ENCODE measurements at places on chromosomes 12 and 14.

DNA sequence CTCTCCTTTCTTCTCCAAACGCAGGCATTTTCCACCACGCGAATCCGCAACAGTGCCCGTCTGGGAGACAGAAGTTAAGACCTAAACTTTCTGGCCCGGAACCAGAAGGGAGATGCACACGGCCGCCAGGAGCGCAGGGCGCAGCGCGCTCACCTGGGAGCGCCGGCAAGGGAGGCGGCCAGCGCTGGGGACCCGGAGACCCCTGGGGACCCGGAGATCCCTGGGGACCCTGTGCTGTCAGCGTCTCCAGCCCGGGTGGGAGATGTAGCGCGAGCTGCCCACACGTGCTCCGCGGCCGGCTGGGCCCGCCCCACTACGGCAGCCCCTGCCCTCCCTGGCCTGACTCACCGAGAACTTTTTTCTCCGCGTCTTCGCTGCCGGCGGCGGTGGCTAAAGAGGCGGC is 620 bp downstream of the YBX3 start:
- H3K27ac ChIP-seq: peak overlapping the region; percentile 99
- H3K36me3 ChIP-seq: no peaks in the 10 kb centered on the region
- H3K4me1 ChIP-seq: peaks cover 17% of the 10 kb centered on the region
- peak overlapping the region; percentile 88 for H3K4me3 ChIP-seq
- no peaks in the 10 kb centered on the region for H3K27me3 ChIP-seq

GRCh38 chr14:81565441-81566290 is 32.0 kb upstream of the SEL1L start:
- no peaks in the 10 kb centered on the region for H3K36me3 ChIP-seq
- no peak overlapping the region for H3K4me3 ChIP-seq
- no peaks in the 10 kb centered on the region for H3K27me3 ChIP-seq
- peak; percentile 63 for DNase-seq
- H3K4me1 ChIP-seq: no peaks in the 10 kb centered on the region

DNA sequence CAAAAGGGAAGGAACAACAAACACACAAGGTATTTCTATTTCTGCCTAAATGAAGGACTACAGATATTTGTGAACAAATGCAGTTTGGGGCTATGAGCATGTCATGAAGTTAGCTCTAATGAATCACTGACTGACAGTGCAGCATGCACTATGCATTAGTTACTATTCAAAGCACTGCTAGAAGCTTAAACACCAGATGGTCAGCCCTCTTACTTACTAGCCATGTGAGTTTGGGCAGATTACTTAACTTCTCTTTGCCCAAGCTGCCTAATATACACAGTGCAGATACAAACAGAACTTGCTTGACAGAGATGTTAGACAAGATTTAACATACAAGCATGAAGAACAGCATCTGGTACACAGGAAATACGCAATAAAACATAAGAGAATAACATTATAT is 96.0 kb downstream of the ATXN2 start:
- no peaks in the 10 kb centered on the region for H3K4me1 ChIP-seq
- no peaks in the 10 kb centered on the region for H3K27me3 ChIP-seq
- H3K27ac ChIP-seq: no peak overlapping the region

- no peak for DNase-seq
- peaks cover 2% of the 10 kb centered on the region for H3K36me3 ChIP-seq
- peaks cover 4% of the 10 kb centered on the region for H3K4me1 ChIP-seq
- H3K27me3 ChIP-seq: no peaks in the 10 kb centered on the region
These were observed 4.9 kb downstream of the RFLNA start for GRCh38 chr12:124299628-124300388.

DNA sequence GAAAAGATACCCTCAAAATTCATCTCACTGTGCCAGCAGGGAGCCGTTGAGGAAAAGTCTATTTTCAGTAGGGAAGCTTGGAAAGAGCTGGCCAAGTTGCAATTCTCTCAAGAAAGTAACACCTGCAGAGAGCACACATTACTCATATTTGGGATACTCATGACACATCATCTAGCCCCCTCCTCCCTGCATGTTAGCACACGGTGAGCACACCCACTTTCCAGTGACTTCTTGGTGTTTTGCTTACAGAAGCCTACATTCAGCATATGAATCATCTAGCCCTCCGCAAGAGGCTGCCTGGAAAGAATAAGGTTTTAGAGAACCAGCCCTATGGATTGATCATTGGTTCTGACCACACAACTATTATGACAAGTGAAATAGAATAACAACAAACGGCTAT is 124.5 kb downstream of the PTPRO start:
- no peaks in the 10 kb centered on the region for H3K4me1 ChIP-seq
- no peaks in the 10 kb centered on the region for H3K36me3 ChIP-seq
- H3K27me3 ChIP-seq: no peaks in the 10 kb centered on the region
- H3K4me3 ChIP-seq: no peak overlapping the region
- H3K27ac ChIP-seq: no peak overlapping the region

DNA sequence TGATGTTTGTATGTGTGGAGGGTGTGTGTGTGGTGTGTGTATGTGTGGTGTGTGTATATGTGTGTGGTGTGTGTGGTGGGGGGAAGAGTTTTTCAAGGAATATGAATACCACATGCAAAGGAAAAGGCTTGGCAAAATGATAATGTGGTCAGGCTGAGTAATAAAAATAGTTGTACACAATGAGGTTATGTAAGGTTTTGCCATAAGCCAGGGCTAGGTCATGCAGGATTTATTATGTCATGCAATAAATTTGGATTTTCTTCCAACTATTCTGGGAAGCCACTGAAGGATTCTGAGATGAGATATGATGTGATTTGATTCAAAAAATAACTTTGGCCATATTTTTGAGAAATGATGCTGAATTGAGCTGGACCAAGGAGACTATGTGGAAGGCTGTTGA is 1191.6 kb upstream of the SEL1L start:
- DNase-seq: no peak
- H3K36me3 ChIP-seq: no peaks in the 10 kb centered on the region
- no peaks in the 10 kb centered on the region for H3K27me3 ChIP-seq
- H3K4me3 ChIP-seq: no peak overlapping the region

GRCh38 chr14:65101631-65102440 is 481 bp downstream of the MAX start:
- DNase-seq: peak; percentile 45
- peak overlapping the region; percentile 98 for H3K4me3 ChIP-seq
- H3K27ac ChIP-seq: peak overlapping the region; percentile 92
- peaks cover 5% of the 10 kb centered on the region for H3K27me3 ChIP-seq
- peaks cover 4% of the 10 kb centered on the region for H3K36me3 ChIP-seq

- no peaks in the 10 kb centered on the region for H3K4me1 ChIP-seq
- no peak within 1 kb of the TSS for H3K27ac ChIP-seq
- no peak for DNase-seq
- H3K27me3 ChIP-seq: no peaks in the 10 kb centered on the region
These were observed at the start of gene KRT73 for GRCh38 chr12:52618216-52618615. KRT73 (minus strand) TSS chr12:52618559; CDS start chr12:52618524, 35 bp downstream.

DNA sequence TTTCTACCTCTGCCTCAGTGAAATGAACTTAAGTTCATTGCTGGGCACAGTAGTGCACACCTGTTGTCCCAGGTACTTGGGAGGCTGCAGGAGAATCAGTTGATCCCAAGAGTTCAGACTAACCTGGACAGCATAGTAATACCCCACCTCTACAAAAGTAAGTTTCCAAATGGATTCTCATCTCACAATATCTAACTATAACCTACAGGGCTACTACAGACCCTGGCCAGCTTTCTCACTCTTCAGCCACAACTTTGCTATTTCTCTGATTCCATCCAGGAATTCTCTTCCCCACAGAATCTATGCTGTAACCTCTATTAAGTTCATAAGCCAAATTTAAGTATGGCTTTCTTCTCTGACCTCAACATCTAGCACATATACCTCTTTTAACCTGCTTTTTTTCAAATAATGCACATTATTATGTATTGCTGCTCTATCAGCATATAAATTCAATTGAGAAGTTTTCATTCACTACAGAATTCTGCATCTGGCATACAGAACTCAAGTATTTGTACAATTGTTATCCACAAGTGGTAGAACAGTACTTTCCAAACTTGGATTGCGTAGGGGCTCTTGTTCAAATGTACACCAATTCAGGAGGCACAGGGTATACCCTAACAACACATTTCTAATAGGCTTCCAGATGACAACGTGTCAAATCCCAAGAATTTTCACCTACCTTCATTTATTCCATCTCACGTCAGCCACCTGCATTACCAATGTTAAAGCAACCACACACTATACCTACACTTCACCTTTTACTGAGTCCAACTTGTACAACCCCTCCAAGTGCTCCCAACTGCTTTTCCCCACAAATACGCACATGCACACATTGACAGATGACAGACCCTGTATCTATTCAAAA is 3.8 kb downstream of the RPS29 start:
- no peak overlapping the region for H3K27ac ChIP-seq
- DNase-seq: no peak
- peaks cover 11% of the 10 kb centered on the region for H3K36me3 ChIP-seq
- H3K27me3 ChIP-seq: no peaks in the 10 kb centered on the region

- H3K27me3 ChIP-seq: no peaks in the 10 kb centered on the region
- H3K27ac ChIP-seq: no peak overlapping the region
- H3K4me3 ChIP-seq: no peak overlapping the region
- no peaks in the 10 kb centered on the region for H3K36me3 ChIP-seq
These were observed 210.3 kb downstream of the GLT1D1 start for GRCh38 chr12:129063600-129063999.

- DNase-seq: no peak
- no peaks in the 10 kb centered on the region for H3K27me3 ChIP-seq
- H3K36me3 ChIP-seq: no peaks in the 10 kb centered on the region
These were observed 5.6 kb upstream of the ADGRD1 start for GRCh38 chr12:130948136-130948535.

DNA sequence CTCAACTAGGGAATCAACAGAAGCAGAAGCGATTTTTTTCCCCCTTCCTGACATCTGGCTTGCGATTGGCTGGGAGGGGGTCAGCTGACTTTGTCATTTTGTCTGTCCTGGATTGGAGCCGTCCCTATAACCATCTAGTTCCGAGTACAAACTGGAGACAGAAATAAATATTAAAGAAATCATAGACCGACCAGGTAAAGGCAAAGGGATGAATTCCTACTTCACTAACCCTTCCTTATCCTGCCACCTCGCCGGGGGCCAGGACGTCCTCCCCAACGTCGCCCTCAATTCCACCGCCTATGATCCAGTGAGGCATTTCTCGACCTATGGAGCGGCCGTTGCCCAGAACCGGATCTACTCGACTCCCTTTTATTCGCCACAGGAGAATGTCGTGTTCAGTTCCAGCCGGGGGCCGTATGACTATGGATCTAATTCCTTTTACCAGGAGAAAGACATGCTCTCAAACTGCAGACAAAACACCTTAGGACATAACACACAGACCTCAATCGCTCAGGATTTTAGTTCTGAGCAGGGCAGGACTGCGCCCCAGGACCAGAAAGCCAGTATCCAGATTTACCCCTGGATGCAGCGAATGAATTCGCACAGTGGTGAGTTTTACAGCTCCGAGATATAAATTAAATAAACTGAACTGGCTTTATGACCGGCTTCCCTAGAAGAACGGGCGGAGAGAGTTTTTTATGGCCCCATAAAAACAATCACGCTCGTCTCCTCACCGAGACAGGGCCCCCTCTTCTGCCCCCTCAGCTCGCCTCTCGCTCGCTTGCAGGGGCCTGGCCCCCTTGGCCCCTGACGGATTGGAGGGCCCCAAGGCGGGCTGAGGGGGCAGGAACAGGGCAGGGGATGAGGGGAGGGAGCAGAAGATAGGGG is at the start of gene HOXC6:
TSS of gene HOXC6 (plus strand) at position 127 of the 888 bp plus-strand sequence. CDS start at position 209, 82 bp downstream.
- no peak within 1 kb of the TSS for H3K4me3 ChIP-seq
- no peak within 1 kb of the TSS for H3K27ac ChIP-seq
- DNase-seq: peak; percentile 64
- H3K4me1 ChIP-seq: peaks cover 5% of the 10 kb centered on the region
- H3K36me3 ChIP-seq: no peaks in the 10 kb centered on the region

DNA sequence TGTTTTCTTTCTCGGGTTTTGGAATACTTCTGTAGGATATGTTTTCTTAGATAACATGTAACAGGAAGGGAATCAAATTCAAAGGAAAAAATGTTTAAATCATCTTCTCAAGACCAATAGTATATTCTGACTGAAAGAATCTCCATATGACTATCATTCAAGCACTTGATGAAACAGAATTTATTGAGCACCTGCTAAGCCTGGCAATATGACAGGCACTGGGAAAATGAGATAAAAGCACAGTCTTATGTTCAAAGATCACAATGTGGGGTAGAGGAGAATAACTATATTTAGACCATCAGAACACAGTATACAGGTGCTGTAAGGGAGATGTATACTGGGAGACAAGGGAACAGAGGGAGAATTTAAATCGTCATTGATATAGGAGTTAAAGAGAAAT is 19.1 kb upstream of the TMEM30B start:
- H3K27me3 ChIP-seq: no peaks in the 10 kb centered on the region
- no peak overlapping the region for H3K27ac ChIP-seq
- H3K36me3 ChIP-seq: no peaks in the 10 kb centered on the region
- no peaks in the 10 kb centered on the region for H3K4me1 ChIP-seq
- no peak for DNase-seq
- H3K4me3 ChIP-seq: no peak overlapping the region

DNA sequence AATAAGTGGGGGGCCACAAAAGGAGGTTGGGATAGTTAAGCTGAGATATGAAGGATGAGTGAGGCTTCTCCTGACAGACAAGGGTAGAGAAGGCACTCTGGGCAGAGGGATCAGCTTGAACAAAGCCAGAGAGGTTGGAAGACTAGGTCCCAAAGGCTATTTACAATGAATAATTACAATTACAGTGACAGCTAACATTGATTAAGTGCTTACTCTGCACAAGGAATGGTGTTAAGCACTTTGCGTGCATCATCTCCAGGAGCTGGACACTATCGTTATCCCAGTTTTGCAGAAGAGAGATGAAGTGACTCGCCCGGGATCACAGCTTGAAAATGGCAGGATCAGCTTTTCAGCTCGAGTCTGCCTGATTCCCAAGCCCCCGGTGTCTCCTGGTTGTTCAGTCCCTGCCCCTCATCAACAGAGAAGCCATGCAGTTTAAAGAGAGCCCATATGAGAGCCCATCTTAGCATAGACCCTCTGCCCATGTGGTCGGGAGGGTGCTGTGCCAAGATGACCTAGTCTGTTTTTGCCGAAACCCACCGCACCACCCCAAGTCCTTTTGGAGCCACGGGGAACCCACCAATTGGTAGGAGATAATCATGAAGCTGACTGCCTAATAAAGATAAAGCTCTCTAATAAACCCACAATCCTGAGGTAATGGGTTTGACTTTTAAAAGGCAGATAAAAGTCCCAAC is 89.9 kb upstream of the HSPB8 start:
- H3K4me3 ChIP-seq: no peak overlapping the region
- H3K4me1 ChIP-seq: no peaks in the 10 kb centered on the region
- H3K36me3 ChIP-seq: no peaks in the 10 kb centered on the region
- DNase-seq: no peak
- no peak overlapping the region for H3K27ac ChIP-seq
- H3K27me3 ChIP-seq: peaks cover 15% of the 10 kb centered on the region

- H3K36me3 ChIP-seq: no peaks in the 10 kb centered on the region
- H3K27ac ChIP-seq: no peak overlapping the region
- no peaks in the 10 kb centered on the region for H3K27me3 ChIP-seq
- no peaks in the 10 kb centered on the region for H3K4me1 ChIP-seq
- no peak overlapping the region for H3K4me3 ChIP-seq
- DNase-seq: no peak
These were observed 3.2 kb upstream of the EGLN3 start for GRCh38 chr14:33954016-33954598.

- H3K36me3 ChIP-seq: no peaks in the 10 kb centered on the region
- no peak overlapping the region for H3K4me3 ChIP-seq
- DNase-seq: no peak
- H3K27me3 ChIP-seq: no peaks in the 10 kb centered on the region
- H3K27ac ChIP-seq: no peak overlapping the region
- no peaks in the 10 kb centered on the region for H3K4me1 ChIP-seq
These were observed 213.4 kb downstream of the EGLN3 start for GRCh38 chr14:33737446-33737845.

Measured in lung (tissue), 17 donors.